Iris pigment epithelial cell (primary cell): ENCODE measurements at places on chromosomes 2 and 18.

DNA sequence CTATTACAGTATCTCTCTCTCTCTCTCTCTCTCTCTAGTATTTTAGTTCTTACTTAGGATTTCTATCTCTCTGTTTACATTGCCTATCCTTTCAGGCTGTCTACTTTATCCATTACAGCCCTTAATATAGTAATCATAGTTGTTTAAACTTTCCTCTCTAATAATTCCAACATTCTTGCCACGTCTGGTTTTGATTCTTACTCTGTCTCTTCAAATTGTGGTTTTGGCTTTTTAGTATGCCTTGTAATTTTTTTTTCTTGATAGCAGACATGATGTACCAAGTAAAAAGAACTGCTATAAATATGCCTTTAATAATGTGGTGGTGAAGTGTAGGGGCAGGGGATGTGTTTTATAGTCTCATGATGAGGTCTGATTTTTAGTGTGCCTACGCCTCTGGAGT is 1809.5 kb upstream of the CELF4 start:
- no peak for DNase-seq

DNA sequence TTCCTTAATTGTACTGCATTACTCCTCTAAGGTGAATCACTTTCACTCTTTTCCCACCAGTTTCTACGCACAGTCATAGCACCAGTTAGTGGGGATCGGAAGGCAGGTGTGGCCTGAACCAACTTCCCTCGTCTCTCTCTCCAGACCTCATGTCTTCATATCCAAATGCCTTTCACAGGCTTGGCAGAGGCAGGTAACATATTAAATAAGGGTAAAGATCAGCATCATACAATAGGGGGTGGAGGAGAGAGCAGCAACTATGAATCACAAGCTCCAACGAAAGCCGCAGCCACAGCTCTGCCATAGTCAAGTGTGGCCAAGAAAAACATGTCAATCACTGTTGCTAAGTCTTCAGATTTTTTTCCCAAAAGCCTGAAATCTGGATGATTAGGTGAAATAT is 40.3 kb downstream of the AP1S3 start:
- DNase-seq, result peak; percentile 89

- peak; percentile 69 for DNase-seq
Measured at GRCh38 chr18:44458777-44459176, 221.9 kb upstream of the SETBP1 start.

DNA sequence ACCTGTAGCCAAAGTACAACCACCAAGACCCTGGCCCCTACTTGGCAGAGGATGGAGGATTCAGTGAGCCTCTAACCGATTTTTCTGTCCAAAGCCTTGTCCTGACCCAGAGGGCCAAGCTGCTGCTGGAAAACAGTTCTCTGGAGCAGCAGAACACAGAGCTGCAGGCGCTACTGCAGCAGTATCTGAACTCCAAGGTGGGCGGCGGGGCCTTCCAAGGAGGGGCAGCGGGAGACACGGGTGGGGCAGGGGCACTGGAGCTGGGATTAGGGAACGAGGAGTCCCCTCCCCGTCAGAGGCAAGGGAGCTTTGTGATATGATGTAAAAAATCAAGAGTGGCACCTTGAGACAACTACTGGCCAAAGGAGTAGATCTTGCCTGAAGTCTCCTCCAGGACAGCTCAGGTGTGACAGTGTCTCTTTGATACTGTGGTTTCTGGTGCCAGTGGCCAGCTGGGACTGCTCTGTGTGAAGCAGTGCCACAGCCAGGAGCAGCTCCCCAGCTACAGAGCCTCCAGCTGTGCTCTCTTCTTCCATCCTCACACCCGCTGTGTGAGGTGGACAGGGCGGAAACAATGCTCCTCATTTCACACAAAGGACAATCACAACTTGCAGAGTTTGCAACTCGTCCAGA is 22.8 kb downstream of the OTOF start:
- no peak for DNase-seq

DNA sequence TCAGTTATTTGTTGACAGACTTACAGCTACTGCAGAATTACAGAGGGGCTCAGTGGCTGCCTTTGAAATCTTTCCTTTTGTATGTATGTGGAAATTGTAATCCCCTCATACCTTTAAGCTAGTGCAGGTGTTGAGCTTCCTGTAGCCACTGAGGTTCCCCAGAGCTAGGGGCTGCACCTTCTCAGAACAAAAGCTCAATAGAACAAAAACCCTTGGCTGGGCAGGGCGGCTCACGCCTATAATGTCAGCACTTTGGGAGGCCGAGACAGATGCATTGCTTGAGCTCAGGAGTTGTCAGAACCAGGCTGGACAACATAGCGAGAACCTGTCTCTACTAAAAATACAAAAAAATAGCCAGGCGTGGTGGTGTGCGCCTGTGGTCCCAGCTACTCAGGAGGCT is 41.3 kb upstream of the CHMP1B start:
- no peak for DNase-seq

- peak; percentile 41 for DNase-seq
Measured at GRCh38 chr2:202377207-202377761, 1.2 kb downstream of the BMPR2 start.

- DNase-seq, result no peak
Measured at GRCh38 chr2:8539743-8540551, 141.9 kb upstream of the ID2 start.

DNA sequence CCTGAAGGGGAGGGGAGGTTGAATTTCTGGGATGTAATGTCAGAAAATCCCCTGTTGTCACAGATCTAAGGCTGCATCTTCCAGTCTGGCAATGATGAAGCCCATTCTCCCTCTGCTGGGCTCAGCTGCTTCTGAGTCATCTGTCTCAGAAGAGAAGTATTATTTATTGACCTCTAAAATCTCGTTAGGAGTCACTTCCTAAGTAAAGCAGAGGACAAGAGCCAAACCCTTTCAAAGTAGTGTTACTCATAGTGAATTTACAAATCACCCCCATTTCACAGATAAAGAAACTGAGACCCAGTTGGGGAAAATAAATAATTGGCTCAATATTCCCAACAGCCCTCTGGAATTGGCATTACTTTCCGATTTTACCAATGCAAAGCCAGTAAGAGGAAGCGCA is 167.3 kb upstream of the SKOR2 start:
- DNase-seq, result peak; percentile 10

DNA sequence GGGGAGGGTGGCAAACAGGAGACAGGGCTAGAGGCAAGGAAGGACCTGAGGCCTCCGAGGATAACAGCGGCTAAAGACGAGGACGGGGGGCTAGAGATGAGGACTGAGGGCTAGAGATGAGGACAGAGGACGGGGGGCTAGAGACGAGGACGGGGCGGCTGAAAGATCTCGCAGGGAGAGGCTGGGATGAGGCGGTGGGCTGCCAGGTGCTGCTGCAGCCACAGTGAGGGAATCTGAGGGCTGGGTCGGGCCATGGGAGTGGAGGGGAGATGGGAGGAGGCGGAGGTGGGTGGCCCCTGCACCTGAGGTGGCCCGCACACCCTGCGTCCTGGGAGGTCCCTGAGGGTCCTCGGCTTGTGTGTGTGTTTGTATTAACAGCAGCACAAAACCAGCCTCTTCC is 350.2 kb upstream of the SALL3 start:
- DNase-seq, result no peak

- no peak for DNase-seq
Measured at GRCh38 chr18:53152476-53152875, 812.5 kb downstream of the DCC start.
